ENCODE measurements at places on chromosomes 13 and 19.

DNA sequence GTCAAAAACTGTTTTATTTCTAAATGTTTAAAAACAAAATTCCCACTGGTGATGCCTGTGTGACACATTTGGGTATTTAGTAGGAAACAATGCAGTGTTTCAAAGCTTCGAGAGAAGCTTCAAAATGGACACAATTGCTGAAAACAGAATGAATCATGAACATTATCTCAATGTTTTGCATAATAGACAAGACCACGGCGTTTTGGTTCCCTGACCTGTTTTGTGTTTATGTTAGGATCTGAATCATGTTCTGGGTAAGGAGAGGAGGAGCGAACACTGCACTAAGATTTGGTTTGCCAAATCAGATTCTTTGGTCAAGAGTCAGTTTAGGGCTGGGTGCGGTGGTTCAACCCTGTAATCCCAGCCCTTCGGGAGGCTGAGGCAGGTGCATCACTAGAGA is 42.2 kb downstream of the IFT88 start:
- DNase-seq: no peak

DNA sequence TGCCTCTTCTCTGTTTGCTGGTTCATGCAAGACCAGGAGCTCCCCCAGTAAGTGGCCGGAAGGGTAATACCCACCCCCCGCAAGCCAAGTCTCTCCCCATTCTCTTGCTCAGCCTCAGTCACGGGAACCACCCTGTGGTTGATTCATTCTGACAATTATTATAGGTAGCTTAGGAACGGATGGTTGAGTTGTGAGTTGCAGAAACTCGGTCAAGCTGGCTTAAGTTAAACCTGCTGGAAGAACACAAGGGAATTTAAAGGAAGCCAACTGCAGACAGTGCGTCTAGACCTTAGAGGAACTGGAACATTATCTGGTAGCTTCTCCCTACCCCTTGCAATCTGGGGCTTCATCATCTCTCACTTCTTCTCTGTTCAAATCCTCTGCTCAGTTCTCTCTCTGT is 8.9 kb downstream of the FPR1 start:
- no peak for DNase-seq

DNA sequence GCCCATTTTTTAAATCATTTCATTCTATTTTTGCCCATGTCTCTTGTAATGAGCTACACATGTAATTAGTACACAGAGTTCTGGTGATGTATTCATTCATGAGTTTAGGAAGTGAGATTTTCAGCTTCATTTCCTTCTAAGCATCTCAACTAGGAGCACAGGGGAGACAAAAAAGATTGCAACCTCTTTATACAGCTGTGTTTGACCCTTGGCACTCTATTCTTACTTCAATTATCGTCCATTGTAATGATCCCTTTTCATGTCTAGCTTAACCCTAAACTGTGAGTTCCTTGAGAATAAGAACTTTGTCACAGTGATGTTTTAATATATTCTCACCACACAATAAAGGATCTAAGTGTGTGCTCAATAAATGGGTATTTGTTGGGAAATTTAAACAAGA is 67.1 kb downstream of the GPC6 start:
- DNase-seq: no peak

DNA sequence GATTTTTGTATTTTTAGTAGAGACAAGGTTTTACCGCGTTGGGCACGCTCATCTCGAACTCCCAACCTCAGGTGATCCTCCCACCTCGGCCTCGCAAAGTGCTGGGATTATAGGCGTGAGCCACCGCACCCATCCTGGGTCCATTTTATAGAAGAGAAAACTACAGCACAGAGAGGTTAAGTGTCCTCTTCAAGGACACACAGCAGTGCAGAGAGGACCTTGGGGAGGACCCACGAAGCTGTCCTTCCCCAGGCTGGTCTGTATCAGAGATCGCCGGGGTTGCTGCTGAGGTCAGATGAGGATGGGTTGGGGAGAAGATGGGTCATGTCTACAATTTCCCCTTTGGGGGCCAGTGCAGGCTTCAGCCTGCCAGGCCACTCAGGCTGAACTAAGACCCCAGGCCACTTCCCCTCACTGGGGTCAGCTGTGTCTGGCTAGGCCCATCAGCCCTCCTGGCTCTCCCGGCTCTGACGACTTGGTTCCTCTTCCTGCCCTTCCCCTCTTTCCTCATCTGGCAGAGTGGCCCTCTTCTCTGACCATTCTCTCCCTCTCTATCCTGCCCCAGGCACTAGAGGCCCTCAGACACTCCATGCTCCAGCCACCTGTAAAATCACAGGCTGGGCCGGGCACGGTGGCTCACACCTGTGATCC is 9.6 kb downstream of the MYO1F start:
- no peak for DNase-seq

DNA sequence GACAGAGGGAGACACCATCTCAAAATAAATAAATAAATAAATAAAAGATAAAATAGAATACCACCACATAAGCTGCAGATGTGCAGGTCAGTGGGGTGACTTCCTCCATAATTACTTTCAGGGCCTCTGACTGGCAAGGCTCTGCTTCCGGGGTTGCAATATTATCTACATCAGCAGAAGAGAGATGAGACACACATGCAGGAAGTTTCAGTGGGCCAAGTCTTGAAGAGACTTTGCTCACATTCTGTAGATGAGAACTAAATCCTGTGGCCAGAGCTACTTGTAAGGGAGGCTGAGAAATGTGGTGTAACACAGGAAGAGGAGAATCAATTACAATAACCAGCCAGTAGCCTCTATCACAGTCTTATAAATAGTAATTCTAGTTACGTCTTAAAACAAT is 89.9 kb upstream of the MAB21L1 start:
- no peak for DNase-seq

DNA sequence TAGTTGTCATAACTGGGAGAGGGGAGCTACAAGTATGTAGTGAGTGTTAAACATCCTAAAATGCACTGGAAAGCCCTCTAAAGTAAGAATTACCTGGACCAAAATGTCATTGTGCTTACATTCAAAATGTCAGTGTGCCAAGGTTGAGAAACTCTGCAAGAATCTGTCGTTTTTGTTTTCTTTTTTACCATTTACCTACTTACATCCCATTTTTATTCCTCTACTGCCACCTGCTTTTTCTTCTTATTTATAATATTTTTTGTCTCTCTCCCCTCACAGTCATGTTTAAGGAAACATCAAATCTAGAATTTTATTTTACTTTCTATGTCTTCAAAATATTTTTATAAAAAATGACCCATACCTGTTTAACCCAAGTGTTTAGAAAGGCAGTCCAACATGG is 226.4 kb downstream of the PCDH17 start:
- DNase-seq: no peak

DNA sequence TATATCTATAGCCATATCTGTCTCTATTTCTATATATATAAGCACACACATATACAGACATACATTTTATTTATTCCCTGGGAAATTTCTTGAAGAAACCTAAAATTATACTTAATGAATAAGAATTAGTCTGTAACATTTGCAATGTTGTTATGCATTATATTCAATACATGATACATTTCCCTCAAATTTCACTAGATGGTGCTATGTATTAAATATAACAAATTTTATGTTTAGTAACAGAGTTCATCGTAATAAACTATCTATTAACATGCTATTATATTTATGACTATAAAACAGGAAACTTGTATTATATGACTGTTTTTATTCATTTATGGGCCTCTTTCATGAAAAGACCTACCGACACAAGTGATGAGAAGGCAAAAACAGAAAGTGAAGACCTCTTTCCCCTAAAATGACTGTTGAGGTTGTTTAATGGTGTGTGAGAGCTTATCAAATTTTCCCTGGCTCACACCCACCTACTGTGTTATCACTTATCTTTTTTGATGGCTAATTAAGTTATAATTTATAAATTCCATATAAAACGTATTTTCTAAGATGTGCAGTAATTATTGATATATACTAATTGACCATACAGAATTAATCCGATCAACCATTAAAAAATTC is 881.9 kb downstream of the SLITRK6 start:
- DNase-seq: no peak

DNA sequence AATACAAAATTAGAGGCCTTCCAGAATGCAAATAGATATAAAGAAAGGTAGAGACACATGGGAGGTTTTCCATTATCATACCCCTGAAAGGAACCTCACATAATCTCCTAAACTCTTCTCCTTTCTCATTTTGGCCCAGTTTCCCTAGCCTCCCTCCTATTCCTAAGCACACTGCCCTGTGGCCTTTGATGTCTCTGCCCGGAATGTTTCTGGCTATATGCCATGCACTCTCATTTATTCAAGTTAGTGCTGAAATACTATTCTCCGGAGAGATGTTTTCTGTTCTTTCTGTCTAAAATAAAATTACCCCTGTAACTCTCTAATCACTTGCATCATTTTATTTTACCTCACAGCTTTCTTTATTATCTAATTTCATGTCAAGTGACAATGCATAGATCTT is 1287.7 kb downstream of the SLITRK5 start:
- DNase-seq: no peak

DNA sequence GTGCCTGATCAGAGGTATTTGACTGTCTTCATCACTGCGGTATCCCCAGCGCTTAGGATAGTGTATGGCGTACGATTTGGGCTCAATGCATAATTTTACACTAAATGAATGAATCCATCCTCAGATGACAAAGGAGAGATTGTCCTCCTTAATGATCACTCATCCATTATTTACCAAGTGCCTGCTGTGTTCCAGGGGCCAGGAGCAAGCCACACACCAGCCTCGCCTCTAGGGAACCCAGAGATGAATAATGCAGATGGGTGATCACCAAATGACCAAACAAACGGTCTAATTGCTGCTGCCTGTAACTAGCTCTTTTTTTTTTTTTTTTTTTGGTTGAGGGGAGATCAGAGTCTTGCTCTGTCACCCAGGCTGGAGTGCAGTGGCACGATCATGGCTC is 5.9 kb upstream of the GPR32 start:
- DNase-seq: no peak

GRCh38 chr13:110683203-110683883 is 22.6 kb downstream of the CARS2 start:
- DNase-seq: no peak
